ENCODE measurements at places on chromosomes 3 and 15. TPM values are rescaled to one million over a fixed set of nuclear protein-coding genes. Genes with fewer than 3 reads are reported as not detected.

The RPP14 gene
- total RNA-seq, result 17.3 TPM

The ST6GAL1 gene
- total RNA-seq, result 18.5 TPM

The IMPG2 gene
- under 0.01 TPM for total RNA-seq

The ZNF662 gene
- 0.96 TPM for total RNA-seq

The SNURF gene
- 1.7 TPM for total RNA-seq

The PEX5L gene
- under 0.01 TPM for total RNA-seq

The SLC9C1 gene
- total RNA-seq, result 0.43 TPM

The FOXB1 gene
- total RNA-seq, result not detected

The ADPGK gene
- 51.1 TPM for total RNA-seq

The ZBBX gene
- 0.21 TPM for total RNA-seq

The DNASE1L3 gene
- 0.48 TPM for total RNA-seq

The ILDR1 gene
- total RNA-seq, result 0.96 TPM

The ARL14 gene
- under 0.01 TPM for total RNA-seq

The IRAK2 gene
- 40.7 TPM for total RNA-seq

The TMEM266 gene
- total RNA-seq, result 0.85 TPM

The KLF15 gene
- 3.2 TPM for total RNA-seq

The RASGRF1 gene
- total RNA-seq, result not detected

The RNF168 gene
- 9.6 TPM for total RNA-seq

The GALNT15 gene
- 0.21 TPM for total RNA-seq

The TPRG1 gene
- total RNA-seq, result 0.24 TPM

The DAZL gene
- not detected for total RNA-seq

The CCDC33 gene
- not detected for total RNA-seq

The RARRES1 gene
- 0.85 TPM for total RNA-seq

The HIGD2B gene
- not detected for total RNA-seq

The CAND2 gene
- total RNA-seq, result 2.2 TPM

The DUOXA1 gene
- 32.3 TPM for total RNA-seq

The TMEM42 gene
- total RNA-seq, result 12.0 TPM

The HPS3 gene
- total RNA-seq, result 19.5 TPM

The DPPA4 gene
- not detected for total RNA-seq

The CCDC80 gene
- 3.0 TPM for total RNA-seq

The GOLGA8G gene
- total RNA-seq, result not detected

The CFAP100 gene
- not detected for total RNA-seq

The CPEB1 gene
- total RNA-seq, result not detected

The KIF7 gene
- total RNA-seq, result 1.2 TPM

All from tracheal epithelial cell (primary cell).